ENCODE measurements at places on chromosomes 4 and X.

- DNase-seq, result no peak
Measured at GRCh38 chrX:101462892-101463291, 22.4 kb upstream of the ARMCX4 start.

DNA sequence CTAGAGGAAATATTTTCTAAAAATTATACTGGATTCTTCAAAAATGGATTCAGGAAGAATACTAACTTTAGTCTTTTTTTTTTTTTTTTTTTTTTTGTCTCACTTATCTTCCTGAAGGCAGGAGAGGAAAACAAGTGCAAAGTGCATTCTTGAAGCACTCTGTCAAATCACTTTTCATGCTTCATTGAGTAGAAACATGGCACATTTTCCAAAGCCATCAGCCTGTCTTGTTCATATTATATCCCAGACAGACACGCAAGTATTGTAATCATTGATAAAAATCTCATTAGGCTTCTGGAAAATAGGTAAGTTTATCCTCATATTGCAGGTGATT, 1.2 kb downstream of the BBS12 start:
- no peak for DNase-seq

DNA sequence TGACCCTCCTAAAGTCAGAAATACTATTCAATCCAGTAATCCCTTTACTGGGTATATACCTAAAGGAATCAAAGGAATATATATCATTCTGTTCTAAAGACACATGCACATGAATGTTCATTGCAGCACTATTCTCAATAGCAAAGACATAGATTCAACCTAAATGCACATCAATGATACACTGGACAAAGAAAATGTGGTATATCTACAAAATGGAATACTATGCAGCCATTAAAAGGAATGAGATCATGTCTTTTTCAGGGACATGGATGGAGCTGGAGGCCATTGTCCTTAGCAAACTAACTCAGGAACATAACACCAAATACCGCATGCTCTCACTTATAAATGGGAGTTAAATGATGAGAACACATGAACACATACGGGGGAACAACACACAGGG, 306.0 kb upstream of the EPHA5 start:
- no peak for DNase-seq

DNA sequence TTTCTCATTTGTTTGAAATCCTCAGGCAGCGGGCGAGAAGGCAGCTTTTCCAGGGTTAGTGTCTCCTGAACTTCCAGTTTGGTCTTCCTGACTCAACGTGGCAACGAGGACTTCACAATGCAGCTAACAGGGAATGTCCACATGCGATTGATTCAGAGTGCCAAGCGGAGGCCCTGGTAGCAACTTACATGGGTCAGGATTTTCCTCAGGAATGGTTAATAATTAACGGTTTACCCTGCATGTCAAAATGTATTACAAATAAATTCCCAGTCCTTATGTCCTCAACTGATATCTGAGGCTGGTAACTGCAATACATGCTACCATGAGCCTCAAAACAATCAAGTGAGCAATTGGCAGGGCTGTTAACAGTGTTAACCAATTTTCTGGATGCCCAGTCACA, 67.2 kb downstream of the MAP3K15 start:
- DNase-seq, result no peak
